Keratinocyte (primary cell): ENCODE measurements at places on chromosomes 3 and 15. TPM values are rescaled to one million over a fixed set of nuclear protein-coding genes. Genes with fewer than 3 reads are reported as not detected.

GRCh38 chr3:183475016-183475763 lies 46.8 kb upstream of the MCF2L2 start:
- H3K4me3 ChIP-seq = no peak overlapping the region
- no peaks in the 10 kb centered on the region for H3K27me3 ChIP-seq
- H3K36me3 ChIP-seq = no peaks in the 10 kb centered on the region
- H3K4me1 ChIP-seq = peaks cover 21% of the 10 kb centered on the region
- DNase-seq = no peak

DNA sequence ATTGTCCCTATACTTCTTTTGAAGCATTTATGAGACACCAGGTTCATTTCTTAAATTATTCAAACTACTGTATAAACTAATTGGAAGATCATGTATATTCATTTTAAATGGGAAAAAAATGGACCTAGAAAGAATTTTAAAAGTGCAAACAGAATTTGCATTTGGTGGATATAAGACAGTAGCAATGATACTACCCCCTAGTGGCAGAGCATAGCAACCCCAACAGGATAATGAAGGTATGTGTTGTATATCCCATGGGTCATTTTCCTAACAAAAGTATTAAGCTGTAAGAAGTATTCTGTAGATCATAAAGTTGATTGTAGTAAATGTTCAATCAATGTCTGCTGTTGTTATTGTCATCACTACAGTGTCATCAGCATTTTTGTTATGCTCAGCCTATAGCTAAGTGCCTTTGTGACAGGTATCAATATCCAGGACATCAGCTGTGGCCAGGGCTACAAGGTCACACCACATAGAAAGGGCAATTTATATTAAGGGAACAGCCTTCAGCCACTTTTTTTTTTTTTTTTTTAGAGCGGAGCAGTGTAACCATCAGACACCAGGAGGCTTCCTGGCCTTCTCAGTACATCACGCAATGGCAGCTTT lies 175.8 kb downstream of the FOXB1 start:
- H3K4me3 ChIP-seq = no peak overlapping the region
- peaks cover 3% of the 10 kb centered on the region for H3K27me3 ChIP-seq
- peaks cover 9% of the 10 kb centered on the region for H3K4me1 ChIP-seq
- H3K27ac ChIP-seq = no peak overlapping the region
- no peaks in the 10 kb centered on the region for H3K36me3 ChIP-seq
- peak; percentile 7 for DNase-seq

- no peak overlapping the region for H3K4me3 ChIP-seq
- H3K4me1 ChIP-seq = peaks cover 14% of the 10 kb centered on the region
- H3K27ac ChIP-seq = no peak overlapping the region
- peaks cover 6% of the 10 kb centered on the region for H3K36me3 ChIP-seq
- H3K27me3 ChIP-seq = no peaks in the 10 kb centered on the region
Observed at GRCh38 chr3:33317963-33318709, 40.9 kb downstream of the FBXL2 start.

GRCh38 chr15:66881173-66881905 lies 179.3 kb downstream of the SMAD6 start:
- H3K4me1 ChIP-seq = peaks cover 23% of the 10 kb centered on the region
- H3K36me3 ChIP-seq = no peaks in the 10 kb centered on the region
- DNase-seq = no peak
- H3K27ac ChIP-seq = no peak overlapping the region

DNA sequence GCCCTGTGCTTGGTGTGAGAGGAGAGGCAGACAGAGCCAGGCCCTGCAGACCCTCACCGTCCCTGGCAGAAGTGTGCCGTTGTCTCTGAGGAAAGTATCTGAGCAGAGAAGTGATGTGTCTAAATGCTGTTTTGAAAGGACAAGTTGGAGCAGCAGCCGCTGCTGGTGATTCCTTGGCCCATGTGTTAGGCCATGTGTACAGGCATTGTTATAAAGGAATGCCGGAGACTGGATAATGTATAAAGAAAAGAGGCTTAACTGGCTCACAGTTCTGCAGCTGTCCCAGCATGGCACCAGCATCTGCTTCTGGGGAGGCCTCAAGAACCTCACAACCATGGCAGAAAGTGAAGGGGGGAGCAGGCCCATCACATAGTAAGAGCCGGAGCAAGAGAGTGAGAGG lies 334.6 kb upstream of the ATP10A start:
- DNase-seq = no peak
- no peaks in the 10 kb centered on the region for H3K36me3 ChIP-seq
- no peaks in the 10 kb centered on the region for H3K4me1 ChIP-seq
- no peaks in the 10 kb centered on the region for H3K27me3 ChIP-seq

DPPA2 gene
- not detected in 3 replicates for polyA plus RNA-seq

SLC7A14 gene
- polyA plus RNA-seq = not detected in 3 replicates

- no peaks in the 10 kb centered on the region for H3K36me3 ChIP-seq
- no peaks in the 10 kb centered on the region for H3K4me1 ChIP-seq
- H3K4me3 ChIP-seq = no peak overlapping the region
- no peaks in the 10 kb centered on the region for H3K27me3 ChIP-seq
- no peak overlapping the region for H3K27ac ChIP-seq
- no peak for DNase-seq
Observed at GRCh38 chr3:175073219-175073905, 214.2 kb downstream of the NAALADL2 start.
